Activated naive CD8-positive, alpha-beta T cell treated with anti-CD3 and anti-CD28 coated beads for 36 hours (primary cell): ENCODE measurements at places on chromosomes 1 and 21.

DNA sequence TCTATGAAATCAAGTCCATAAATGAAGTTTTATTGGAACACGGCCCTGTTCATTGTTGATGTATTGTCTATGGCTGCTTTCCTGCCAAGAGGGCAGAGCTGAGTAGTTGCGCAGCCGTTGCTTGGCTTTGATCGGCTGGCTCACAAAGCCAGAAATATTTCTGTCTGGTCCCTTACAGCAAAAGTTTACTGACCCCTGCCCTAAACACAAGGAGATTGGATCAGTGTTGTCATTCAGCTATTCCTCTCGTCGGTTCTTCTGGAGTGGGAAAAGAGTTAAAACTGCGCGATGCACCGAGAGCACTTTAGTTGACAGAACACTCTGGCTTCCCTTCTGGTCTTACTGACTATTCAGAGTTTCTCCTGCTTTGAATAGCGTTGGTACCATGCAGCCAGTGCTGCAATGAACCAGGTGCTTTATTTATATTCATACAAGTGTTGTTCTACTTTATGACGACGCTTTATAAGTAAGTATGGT is 868 bp downstream of the ZBTB40 start:
- DNase-seq: no peak

- DNase-seq: peak; percentile 50
These were observed 3.2 kb upstream of the THEMIS2 start for GRCh38 chr1:27868932-27869718.

- no peak for DNase-seq
These were observed 4.5 kb upstream of the GALE start for GRCh38 chr1:23805025-23805424.

- no peak for DNase-seq
These were observed 74.1 kb downstream of the GALNT2 start for GRCh38 chr1:230141021-230141648.

- no peak for DNase-seq
These were observed 738.4 kb upstream of the RGS18 start for GRCh38 chr1:191419842-191420241.

- no peak for DNase-seq
These were observed 5.0 kb upstream of the DUSP23 start for GRCh38 chr1:159775716-159776115.

- no peak for DNase-seq
These were observed 42.3 kb upstream of the NHLH2 start for GRCh38 chr1:115882913-115883902.

DNA sequence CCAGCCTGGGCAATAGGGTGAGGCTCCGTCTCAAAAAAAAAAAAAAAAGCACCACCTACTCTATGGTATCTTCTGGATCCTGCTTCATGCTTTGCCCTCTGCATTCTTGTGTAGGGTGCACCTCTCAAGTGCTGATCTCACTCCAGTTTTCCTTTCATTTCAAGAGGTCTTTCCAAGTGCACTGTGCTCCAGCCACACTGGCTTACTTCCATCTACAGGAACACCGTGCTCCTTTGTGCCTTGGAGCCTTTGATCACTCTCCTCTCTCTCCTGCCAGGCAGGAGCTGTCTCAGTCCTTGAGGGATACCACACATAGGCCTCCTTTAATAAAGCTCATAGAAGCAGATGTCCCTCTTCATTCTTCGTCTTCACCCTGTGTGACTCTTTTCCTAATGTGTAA is 55.4 kb upstream of the GREM2 start:
- no peak for DNase-seq

- no peak for DNase-seq
These were observed 143.0 kb upstream of the AJAP1 start for GRCh38 chr1:4511374-4511773.

- no peak for DNase-seq
These were observed 600.7 kb upstream of the USP24 start for GRCh38 chr1:55815745-55816455.

DNA sequence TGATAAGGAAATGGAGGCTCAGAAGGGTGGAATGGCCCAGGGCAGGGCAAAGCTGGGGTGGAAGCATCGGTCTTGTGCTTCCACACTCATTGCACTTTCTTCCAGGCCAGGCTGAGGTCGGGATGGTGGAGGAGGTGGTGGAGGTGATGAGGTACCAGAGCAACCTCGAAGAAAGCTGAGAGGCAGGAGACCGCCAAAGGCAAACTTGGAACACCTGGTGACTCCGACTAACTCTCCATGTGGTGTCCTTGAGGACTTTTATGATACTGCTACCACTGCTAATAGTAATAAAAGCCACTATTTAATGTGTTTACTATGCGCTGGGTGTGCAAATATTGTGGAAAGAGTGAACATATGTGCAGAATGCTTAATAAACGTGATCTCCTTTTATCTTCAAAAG is 16.9 kb upstream of the BTG2 start:
- no peak for DNase-seq

GRCh38 chr1:187842406-187843165 is 1013.8 kb downstream of the PLA2G4A start:
- no peak for DNase-seq

DNA sequence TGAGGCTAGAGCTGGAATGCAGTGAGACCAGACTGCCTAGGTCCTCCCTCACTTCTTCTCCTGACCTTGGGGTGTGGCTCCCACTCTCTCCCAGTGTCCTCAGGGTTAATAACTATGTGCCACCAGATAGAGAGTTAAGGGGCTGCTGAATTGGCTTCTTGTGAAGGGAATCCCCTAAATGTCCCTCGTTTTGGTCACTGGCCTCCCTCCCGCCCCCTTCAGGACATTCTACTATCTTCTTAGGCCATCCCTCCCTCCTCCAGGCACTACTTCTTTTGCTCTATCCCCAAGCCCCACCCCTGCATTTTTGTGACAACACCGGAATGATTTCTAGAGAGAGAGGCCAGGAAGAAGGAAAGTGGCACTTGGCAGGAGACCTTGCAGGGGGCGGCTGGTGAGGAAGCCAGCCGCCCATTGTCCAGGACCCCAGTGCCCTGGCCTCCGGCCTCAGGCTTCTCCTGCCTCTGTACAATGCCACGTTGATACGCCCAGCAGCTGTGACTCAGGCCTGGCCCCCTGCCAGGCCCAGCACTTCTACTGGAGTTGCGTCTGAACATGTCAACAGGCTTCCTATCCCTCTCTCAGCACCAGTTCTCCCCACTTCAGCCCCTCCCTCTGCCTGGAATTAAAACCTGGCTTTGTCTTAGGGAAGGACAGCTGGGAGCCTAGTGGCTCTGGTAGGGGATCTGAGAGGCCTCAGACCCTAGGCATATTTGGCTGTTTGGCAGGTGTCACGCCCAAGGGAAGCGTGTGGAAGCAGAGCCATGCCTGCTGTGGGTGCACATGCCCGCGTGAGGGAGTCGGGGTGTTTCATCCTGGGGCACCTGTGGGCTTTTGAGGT is 9.1 kb downstream of the LMNA start:
- peak; percentile 67 for DNase-seq

DNA sequence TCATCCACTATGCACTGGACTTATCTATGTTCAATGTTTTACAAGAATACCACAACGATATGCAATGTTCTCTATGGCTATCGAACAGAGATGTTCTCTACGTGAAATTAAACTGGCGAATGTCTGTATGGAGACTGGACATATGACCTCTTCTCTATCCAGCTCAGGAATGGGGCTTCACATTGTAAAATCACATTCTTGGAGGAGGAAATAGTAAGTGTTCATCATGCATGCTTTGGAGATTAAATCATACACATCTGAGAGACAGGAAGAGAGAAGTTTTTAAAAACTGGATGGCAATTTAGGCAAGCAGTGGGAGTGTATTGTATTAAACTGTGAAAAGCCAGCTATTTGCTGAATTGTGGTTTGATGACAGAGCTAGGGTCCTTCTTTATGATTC is 47.9 kb upstream of the RGL1 start:
- DNase-seq: no peak

DNA sequence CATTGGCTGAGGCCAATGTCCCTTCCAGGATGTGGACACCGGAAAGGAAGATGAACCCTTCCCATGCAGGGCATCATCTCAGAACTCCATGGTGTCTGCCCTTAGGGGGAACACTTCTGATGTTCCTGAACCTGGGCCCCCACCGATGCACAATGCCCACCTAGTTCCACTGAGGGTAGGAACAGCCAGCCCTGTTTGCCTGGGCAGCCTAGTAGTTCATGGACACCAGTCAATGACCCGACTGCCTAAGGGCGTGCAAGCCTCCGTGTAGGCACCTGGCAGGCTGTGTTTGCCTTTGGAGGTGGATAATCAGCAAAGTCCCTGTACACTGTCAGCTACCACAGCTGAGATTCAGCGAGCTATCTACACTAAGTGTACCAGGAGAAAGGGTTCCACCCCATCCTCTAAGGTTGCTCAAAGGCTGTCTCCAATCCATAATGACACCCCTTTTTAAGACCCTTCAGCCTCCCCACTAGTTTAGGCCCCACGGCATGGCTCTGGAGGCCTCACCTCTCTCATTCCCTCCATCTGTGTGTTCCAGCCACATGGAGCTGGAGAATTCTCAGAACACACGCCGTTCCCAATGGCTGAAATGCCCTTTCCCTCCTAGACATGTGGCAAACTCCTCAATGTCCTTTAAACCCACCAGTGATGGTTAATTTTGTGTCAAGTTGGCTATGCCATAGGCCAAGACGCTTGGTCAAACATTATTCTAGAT is 124.8 kb upstream of the EDN2 start:
- no peak for DNase-seq

DNA sequence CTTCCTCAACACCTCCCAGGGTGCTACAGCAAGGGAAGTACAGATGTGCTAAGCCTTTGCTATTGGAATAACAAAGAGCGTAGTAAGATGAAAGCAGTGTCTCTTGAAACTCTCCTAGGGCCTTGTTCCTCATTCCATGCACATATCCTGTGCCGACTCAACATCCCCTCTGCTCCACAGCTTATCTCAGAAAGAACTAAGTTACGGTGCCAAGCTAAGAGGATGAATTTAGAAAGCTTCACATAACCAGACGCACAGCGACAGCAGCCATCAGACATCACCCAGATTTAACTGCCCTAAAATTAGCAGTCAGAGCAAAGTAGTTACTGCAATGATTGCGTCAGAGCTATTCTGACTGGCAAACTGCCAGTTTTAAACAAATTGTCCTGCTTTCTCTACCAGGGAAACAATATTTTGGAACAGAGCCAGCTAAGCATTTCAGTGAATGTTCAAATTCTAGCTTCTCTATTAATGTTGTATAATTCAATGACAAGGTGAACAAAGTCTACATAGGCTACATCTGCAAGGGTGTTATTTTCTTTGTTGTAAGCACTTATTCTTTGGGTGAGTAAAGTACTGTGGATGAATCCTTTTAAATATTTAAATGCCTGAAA is 9.5 kb downstream of the SIPA1L2 start:
- DNase-seq: no peak

- no peak for DNase-seq
These were observed 75.8 kb downstream of the FOXJ3 start for GRCh38 chr1:42259059-42259738.

DNA sequence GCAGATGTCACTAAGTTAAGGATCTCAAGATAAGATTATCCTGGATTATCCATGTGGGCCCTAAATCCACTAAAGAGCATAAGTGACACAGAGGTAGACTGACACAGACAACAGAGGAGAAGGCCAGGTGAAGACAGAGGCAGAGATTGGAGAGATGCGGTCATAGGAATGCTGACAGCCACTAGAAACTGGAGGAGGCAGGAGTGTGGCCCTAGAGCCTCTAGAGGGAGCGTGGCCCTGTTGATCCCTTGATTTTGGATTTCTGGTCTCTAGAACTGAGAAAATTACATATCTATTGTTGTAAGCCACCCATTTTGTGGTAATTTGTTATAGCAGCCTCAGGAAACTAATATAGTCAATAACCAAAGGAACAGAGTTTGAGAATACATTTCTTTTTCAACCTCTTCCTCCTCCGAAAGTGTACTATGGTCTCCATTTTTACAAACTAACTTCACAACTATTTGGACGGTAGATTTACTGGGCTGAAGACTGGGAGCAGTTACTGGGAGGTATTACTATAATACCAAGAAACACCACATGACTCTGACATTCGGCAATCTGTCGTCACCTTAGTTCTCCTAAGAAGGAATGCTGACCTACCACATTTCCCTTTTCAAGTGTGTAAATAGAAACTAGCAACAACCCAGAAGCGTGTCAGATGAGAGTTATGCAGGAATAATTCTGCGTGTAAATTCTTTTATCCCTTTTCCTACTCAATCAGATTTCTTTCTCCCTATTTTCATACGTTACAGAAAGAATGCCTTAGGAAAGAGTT is 116.0 kb upstream of the ZNHIT6 start:
- no peak for DNase-seq

GRCh38 chr1:205933671-205934618 is 9.3 kb downstream of the SLC26A9 start:
- DNase-seq: no peak

GRCh38 chr1:151047591-151047924 is at the start of gene C1orf56:
Gene C1orf56, plus strand, starts transcription at chr1:151047751. Its CDS starts 97 bp downstream, at chr1:151047848.
- DNase-seq: peak; percentile 69

DNA sequence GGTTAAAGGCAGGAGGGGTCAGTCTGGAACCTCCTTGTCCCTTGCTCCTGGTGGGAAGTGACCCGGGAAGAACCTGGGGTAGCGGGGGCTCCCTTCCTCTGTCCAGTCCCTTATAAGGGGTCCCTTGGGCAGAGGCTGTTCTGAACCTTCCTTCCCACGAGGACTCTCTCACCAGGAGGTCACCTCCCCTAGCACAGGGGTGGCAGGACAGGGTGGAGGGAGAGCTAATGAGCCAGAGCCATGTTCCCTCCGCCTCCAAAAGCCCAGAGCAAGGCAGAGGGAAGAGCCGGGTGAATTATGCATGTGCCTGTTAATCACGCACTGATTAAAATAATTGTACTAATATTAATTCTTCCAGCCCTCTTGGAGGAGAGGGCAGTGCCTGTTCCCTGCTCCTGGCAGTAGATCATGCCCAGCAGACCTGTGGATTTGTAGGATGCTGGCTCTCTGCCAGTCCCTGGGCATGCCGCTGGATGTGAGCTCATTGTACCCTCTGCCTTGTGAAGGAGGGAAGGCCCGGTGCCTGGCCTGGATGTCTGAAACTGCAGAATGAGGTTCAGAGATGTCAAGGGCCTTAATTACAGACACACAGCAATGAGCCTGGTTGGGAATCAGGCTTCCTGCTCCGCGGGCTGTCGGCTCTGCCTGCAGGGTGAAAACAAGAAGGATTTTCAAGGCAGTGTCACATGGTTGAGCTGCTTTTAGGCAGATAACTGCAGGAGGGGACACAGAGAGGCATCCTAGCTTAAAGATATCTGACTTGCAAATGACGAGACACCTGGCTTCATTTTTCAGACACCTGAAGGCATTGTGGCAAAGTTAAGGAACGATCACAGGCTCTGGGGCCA is 68.2 kb downstream of the IGSF21 start:
- no peak for DNase-seq

GRCh38 chr1:112991402-112992120 is 35.6 kb upstream of the SLC16A1 start:
- no peak for DNase-seq
